ENCODE measurements at places on chromosomes 16 and 17.

DNA sequence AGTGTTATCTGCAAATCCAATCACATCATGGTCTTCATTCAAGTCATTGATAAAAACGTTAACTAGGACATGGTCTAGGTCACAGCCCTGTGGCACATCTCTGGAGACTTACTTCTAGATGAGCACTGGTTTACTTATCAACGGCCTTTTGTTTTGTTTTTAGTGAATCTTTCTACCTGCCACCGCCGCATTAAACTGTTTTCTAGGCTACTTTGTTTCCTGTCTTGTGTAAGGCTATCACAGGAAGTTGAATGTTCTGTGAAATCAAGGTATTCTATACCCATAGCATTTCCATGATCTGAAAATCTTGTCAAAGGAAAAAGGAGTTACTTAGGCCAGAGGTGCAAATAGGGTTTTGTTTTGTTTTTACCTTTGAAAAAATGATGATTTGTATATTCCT is 26.9 kb downstream of the SOCS3 start:
- no peak for DNase-seq

DNA sequence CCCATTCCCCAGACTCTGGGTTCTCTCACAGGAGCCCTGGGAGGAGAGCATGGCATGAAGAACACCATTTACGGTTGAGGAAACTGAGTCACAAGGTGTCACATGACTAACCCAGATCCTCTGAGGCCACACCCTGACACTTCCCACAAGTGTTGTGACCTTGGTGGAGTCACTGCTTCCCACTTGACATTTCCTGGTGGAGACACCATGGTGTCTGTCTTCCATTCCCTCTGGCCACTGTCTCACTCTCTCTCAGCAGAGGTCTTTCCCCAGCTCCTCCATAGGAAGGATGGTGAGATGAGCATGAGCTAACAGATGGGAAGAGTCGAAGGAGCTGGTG is 116.2 kb downstream of the GNAO1 start:
- DNase-seq: no peak

- DNase-seq: no peak
Measured at GRCh38 chr16:85457366-85457765, 155.8 kb upstream of the GSE1 start.

- no peak for DNase-seq
Measured at GRCh38 chr16:83743241-83743640, 64.5 kb upstream of the HSBP1 start.

GRCh38 chr17:39651923-39652586 is 13.1 kb upstream of the TCAP start:
- no peak for DNase-seq

GRCh38 chr17:82534401-82534812 is 14.9 kb downstream of the FOXK2 start:
- no peak for DNase-seq

DNA sequence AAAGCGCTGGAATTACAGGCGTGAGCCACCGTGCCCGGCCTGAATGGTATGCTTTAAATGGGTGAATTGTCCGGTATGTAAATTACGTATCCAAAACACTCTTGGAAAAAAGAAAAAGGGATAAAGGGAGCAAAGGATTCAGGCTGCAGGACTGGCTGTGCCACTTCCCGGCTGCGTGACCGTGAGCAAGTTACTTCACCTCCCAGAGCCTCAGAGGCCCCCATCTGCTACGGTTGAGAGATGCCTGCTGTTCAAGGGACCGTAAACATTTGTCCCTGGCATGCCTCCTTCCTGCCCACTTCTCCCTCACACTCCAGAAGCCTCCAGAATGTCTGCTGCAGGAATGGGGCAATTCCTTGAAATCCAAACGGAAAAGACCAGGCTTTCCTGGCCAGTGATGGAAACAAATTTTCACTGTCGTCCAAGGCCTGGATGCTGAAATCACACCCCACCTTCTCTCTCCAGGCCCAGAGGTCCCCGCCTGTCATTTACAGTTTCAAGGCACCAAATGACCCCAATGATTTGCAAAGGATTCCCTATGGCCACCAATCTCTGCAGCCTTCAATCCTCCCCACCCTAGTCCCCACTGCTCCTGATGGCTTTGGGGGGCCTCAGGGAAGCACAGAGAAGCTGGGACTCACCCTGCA is 22.9 kb upstream of the LITAF start:
- DNase-seq: no peak

GRCh38 chr16:17291289-17291688 is 179.5 kb downstream of the XYLT1 start:
- DNase-seq: no peak

- DNase-seq: no peak
Measured at GRCh38 chr16:57721356-57722209, 14.0 kb upstream of the KATNB1 start.

DNA sequence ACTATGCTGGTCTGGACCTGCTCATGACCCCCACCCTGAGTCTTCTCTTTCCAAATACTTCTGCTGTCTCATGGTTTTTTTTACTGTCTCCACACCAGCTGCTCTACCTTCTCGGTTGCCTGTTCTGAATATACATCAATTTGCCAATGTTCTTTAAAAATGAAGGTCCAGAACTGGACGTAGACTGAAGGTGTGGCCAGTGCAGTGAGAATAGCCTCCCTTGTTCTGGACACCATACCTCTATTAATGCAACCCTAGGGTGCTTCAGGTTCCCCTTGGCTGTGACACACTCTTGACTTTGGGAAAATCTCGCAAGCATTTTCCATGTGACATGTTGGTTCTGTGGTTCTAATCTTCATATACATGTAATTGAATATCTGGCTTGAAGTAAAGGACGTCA is 15.3 kb upstream of the IL21R start:
- DNase-seq: no peak

DNA sequence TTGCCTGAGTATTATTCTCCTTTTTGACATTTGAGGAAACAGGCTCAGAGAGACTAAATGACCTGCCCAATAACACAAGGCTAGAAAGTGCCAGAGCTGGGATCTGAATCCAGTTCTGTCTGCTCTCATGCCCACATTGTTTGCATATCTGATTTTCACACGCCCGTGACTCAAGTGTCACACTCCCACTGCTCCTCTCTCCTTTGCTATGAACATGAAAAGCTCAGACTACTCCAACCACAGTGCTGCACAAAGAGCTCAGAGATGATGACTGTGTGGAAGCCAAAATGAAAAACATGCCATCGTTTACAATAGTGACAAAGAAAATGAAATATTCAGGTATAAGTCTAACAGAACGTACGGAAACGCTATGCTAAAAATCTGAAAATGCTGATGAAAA is 107.9 kb downstream of the SMG6 start:
- DNase-seq: no peak

DNA sequence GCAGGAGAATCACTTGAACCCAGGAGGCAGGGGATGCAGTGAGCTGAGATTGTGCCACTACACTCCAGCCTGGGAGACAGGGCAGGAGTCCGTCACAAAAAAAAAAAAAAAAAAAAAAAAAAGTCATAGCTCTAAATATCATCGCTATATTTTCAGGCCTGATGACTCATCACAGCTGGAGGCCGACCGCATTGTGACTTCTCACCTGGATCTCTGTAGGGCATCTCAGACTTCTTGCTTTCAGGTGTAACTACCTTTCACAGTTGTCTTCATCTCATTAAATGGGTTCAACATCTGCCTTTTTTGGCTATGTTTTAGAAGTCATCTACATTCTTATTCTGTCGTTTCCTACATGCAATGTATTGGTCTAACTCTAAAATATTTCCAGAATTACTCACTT is 353.1 kb upstream of the MON1B start:
- DNase-seq: no peak

DNA sequence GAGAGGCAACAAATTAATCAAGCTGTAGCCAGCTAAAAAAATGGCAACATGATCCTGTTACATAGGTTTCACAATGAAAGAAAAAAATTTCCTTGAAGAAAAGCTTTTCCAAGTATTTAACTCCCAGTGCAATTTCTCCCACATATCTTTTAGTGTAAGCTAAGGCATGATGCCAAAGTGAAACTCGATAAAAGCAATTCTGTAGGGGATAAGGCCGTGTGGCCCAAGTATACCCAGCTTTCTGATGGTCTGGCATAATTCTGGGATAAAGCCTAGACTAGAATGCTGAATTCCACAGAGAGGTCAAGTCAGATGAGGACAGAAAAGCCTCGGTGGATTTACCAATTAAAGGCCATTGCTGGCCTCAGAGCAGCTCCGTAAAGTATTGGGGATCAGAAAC is 36.2 kb downstream of the CTCF start:
- no peak for DNase-seq

DNA sequence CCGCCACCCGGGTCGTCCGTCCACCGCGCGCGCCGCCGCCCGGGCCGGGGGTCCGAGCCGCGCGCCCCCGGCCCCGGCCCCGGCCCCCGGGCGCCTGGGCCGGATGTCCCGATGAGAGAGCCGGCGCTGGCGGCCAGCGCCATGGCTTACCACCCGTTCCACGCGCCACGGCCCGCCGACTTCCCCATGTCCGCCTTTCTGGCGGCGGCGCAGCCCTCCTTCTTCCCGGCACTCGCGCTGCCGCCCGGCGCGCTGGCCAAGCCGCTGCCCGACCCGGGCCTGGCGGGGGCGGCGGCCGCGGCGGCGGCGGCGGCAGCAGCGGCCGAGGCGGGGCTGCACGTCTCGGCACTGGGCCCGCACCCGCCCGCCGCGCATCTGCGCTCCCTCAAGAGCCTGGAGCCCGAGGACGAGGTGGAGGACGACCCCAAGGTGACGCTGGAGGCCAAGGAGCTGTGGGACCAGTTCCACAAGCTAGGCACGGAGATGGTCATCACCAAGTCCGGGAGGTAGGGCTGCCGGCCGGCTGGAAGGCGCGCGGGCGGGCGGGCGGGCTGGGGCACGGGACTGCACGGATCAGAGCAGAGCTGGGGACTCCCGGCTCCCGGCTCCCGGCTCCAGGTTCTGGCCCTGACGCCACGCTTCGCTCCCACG is 548 bp downstream of the TBX2 start:
- no peak for DNase-seq

DNA sequence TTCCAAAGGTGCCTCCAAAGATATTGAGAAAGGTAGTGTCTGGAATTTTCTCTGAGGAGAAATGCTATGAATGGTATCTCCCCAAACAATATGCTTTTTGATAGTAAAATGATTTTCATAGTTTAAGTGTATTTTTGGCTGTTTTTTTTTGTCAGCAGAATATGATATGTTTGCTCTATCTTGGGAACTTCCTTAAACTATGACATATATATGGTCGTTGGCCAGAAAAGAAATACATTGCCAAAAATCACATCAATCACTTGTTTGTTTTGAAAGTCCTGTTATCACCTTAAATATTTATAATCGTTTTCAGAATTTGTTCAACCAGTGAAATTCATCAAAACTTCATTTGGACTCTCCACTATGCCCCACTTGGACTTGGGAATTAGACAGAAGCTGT is 816.9 kb downstream of the CDH11 start:
- no peak for DNase-seq

GRCh38 chr17:21127509-21128077 is 829 bp downstream of the DHRS7B start:
- DNase-seq: no peak

DNA sequence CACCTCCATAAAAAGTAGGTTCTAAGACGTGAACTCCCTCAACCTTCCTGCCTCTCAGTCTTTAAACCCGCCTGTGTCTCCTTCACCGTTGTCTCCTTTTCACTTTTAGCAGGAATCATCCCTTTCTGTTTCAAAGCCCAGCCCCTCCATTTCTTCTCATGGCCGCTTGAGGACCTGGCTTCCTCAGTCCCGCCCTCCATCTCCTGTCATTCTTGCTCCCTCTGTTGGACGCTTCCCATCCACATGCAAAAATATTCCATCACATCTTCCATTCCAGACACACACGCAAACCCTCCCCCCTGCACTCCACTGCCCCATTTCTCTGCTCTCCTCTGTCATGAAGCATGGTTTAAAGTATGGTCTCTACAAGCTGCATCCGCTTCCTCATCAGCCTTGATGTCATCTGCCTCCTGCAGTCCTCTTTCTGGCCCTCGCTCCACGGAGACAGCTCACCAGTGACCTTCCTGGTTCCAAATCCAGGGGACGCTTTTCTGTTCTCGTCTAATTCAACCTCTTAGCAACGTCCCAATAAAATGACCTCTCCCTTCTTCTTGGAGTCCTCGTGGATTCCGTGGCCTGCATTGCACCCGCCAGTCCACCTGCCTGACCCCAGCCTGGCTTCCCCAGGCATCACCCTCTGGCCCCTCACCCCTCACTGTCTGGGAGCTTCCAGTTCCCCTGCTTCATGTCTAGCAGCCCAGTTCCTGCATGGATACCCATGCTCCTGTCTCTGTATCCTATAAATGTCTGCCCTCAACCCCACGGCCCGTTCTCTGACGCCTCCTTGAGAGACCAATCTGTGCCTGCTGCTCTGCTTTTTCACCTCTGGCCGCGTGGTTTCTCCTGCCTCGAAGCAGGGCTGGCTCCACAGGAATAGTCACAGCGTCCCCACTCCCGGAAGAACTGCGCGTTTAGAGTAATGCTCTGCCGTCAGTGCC is 26.2 kb downstream of the ANKRD40 start:
- no peak for DNase-seq

GRCh38 chr17:73532421-73532901 is 111.8 kb downstream of the SDK2 start:
- no peak for DNase-seq

DNA sequence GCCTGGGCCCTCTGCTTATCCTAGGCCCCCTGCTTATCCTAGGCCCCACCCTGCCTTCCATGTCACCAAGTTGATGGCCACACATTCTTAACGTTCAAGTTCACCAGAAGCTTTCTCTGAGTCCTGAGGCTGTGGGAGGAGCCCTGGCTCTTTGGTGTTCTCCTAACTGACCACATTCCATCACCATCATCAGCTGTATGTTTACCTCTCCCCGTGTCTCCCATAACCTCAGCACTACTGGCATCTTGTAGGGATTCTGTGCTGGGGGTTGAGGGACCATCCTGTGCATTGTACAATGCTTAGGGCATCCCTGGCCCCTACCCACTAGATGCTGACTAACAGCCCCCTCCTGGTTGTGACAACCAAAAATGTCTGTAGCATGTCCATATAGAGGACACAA is 99.3 kb downstream of the NDE1 start:
- no peak for DNase-seq

Data from hypothalamus (tissue), 51 donors.